Urinary bladder (tissue), 4 donors: ENCODE measurements at places on chromosomes 11 and 22. TPM values are rescaled to one million over a fixed set of nuclear protein-coding genes. Genes with fewer than 3 reads are reported as not detected.

DNA sequence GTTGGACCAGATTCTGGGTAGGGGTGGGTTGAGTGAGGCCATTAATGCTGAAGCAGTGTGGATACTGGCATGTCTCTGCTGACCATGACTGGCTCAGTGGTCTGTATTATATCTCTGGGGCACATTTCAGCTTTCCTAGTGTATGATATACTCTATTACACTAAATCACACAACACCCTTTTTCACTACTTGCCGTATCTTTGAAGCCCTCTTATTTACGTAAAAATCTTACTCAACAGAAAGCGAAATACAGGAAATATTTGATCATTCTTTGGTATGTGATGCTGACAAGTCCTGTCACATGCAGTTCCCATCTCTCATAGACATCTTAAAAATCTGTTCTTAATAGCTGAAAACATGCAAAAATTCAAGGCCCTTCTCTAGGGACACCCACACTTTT lies 40.3 kb downstream of the OR5B17 start:
- no peak for DNase-seq

DNA sequence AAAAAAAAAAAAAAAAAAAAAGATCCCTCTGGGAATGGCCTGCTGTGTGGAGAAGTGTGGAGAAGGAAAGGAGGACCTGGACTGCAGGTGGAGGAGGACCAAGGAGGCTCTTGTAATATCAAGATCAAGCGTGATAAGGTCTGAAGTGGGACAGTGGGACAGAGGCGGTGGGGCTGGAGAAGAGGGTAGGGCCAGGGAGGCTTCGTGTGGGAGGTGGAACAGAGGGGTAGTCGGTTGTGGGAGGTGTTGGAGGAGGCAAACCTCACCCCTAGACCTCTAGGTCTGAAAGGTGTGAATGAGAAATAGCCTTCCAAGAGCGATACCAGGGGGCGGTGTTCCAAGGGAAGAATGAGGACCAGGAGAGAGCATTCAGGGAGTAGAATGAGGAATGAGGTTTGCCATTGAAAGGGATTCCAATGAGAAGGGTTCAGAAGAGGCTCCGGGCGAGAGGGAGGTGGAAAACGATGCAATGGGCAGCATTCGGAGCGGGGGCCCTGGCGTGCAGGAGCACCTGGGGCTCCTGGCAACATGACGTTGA lies 44.2 kb downstream of the MCHR1 start:
- no peak for DNase-seq

DNA sequence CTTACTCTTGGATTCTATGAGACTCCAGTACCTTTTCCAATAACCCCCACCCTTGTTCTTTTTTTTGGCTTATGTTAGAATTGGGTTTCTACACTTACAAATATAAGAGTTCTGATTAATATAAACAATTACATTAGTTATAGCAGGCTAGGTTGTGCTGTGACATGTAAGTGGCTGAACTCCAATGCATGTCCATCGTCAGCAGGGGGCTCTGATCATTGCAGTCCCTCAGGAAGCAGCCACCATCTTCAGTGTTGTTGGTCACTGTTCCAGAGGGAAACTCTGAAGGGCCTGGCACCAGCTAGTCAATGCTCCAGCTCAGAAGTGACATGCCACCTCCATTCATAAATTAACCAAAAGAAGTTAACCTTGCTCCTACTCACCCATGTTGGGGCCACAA lies 5.6 kb downstream of the LIPT2 start:
- DNase-seq = no peak

Gene CREB3L1
- total RNA-seq = 44.3 TPM

Gene DDI1
- total RNA-seq = not detected
